ENCODE measurements at places on chromosomes 3 and 15. TPM values are rescaled to one million over a fixed set of nuclear protein-coding genes. Genes with fewer than 3 reads are reported as not detected.

GRCh38 chr3:87900061-87900460 is 158.7 kb downstream of the CGGBP1 start:
- H3K27me3 ChIP-seq = no peaks in the 10 kb centered on the region
- H3K4me1 ChIP-seq = no peaks in the 10 kb centered on the region
- no peak overlapping the region for H3K27ac ChIP-seq
- H3K36me3 ChIP-seq = no peaks in the 10 kb centered on the region
- peak; percentile 6 for DNase-seq

DNA sequence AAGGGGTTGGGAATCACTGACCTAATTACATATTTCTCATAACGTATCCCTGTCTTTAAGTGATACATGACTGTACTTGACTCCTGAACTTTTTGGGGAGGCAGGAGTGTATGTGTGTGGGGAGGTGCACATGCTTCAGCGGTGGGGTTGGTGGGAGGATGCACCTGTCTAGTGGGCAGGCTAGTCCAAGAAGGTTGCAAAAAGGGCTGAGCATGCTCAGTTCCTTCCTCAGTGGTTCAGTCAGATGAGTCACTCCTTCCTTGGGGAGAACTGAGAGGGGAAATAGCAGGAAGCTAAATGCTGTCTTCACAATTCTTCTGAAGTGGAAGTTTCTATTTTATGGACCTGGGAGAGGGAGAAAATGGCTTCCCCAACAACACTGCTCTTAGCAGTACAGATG is 24.6 kb upstream of the AP4E1 start:
- peak; percentile 27 for DNase-seq
- H3K27me3 ChIP-seq = no peaks in the 10 kb centered on the region
- no peak overlapping the region for H3K27ac ChIP-seq
- no peaks in the 10 kb centered on the region for H3K36me3 ChIP-seq
- no peak overlapping the region for H3K4me3 ChIP-seq
- H3K4me1 ChIP-seq = no peaks in the 10 kb centered on the region

DNA sequence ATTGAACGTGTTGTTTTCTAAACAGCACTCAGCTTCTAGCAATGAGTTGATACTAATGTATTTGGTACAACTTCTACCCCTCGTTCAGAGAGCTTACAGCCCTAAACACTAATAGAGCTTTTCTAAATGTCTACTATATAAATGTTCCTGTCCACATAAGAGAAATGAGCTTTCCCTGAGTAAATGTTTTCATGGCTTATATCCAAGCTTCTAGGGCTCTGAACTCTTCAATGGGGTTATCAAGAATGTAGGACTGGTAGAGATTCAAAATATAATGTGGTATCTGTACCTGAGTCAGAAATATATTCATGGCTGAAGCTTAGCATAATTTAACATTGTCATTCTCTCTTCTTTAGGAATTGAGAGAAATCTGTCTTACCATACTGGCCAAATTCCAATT is 73.4 kb downstream of the SERPINI1 start:
- no peak overlapping the region for H3K27ac ChIP-seq
- DNase-seq = no peak
- H3K4me1 ChIP-seq = no peaks in the 10 kb centered on the region
- H3K4me3 ChIP-seq = no peak overlapping the region

RAB8B gene
- total RNA-seq = 40.5 TPM

DNA sequence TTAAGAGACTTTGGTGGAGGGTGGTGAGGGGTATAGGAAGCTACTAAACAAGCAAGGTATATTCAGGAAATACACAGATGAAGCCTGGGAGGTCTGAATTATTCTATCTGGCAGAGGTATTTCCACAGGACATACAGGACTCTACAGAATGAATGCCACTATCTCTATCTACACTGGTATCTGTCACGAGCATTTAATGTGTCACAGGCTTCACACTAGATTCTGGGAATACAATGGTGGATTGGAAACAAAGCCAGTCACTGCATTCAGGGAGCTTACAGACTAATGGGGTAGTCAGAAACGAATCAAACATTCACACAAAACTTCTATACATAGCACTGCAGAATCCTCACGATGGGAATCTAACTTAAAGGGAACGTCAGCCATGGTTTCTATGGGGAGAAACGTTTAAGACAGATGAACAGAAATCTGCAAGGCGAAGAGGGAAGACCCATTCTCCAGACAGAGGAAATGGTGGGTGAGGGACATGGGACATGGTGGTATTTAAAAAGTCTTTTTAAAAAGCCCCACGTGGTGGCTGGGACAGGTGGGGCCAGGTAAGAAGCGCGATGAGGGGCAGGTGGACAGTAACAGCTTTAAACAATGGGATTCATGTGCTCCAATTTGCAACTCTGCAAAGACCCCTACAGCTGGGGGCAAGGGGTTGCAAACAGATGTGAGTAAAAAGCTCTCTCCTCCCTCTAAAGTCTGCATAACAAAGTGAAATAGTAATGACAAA is 16.5 kb downstream of the LRIG1 start:
- no peaks in the 10 kb centered on the region for H3K27me3 ChIP-seq
- H3K36me3 ChIP-seq = no peaks in the 10 kb centered on the region
- no peak for DNase-seq
- no peak overlapping the region for H3K27ac ChIP-seq
- H3K4me3 ChIP-seq = no peak overlapping the region

DNA sequence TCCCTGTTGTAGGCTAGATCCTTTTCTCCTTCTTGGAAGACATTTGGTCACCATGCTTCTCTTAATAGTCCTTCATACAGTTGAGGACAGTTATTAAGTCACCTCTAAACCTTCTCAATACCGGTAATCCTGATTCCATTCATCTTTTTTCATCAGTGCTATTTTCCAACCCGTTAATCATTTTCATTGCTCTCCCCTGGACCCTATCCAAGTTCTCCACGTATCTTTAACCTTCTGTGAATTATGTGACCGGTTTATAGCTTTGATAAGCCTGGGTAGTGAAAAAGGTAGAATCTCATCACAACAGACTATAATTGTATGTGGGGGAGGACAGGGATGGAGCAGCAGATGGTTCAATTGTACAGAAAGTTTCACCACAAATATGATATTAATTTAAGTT is 168.5 kb downstream of the MECOM start:
- DNase-seq = no peak
- no peaks in the 10 kb centered on the region for H3K4me1 ChIP-seq
- H3K4me3 ChIP-seq = no peak overlapping the region
- no peaks in the 10 kb centered on the region for H3K27me3 ChIP-seq
- H3K27ac ChIP-seq = no peak overlapping the region

- H3K36me3 ChIP-seq = no peaks in the 10 kb centered on the region
- H3K4me3 ChIP-seq = no peak overlapping the region
- no peak for DNase-seq
- H3K27me3 ChIP-seq = no peaks in the 10 kb centered on the region
Observed at GRCh38 chr15:91866371-91866905, 12.9 kb downstream of the SLCO3A1 start.

GRCh38 chr3:50174947-50175524 is 16.4 kb upstream of the GNAT1 start:
- no peaks in the 10 kb centered on the region for H3K4me1 ChIP-seq
- H3K27me3 ChIP-seq = peaks cover 4% of the 10 kb centered on the region
- no peak overlapping the region for H3K4me3 ChIP-seq
- no peak for DNase-seq
